ENCODE measurements at places on chromosomes 5 and 9.

GRCh38 chr9:101418518-101419430 lies 16.8 kb downstream of the ALDOB start:
- no peak for DNase-seq

- DNase-seq, result no peak
These were observed 73.7 kb upstream of the MTAP start for GRCh38 chr9:21728781-21729180.

DNA sequence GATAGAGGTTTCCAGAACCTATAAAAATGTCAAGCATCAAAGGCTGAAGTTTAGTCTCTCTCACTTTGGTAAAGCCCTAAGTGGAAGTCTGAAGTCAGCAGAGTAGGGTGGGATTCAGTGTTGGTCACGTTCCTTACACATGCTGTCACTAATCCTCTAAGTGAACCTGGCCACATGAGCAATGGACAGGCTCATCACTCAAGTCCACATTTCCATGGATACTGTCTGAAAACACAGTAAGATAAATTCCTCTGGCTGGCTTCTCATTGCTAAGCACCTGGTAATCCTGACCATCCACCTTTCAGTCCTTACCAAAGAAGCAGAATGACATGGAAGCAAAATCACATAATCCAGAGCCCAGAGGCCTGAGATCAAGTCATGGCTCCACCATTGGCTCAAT lies 43.8 kb downstream of the GNA14 start:
- DNase-seq, result no peak

GRCh38 chr9:113313261-113313660 lies 10.1 kb upstream of the RNF183 start:
- DNase-seq, result no peak

DNA sequence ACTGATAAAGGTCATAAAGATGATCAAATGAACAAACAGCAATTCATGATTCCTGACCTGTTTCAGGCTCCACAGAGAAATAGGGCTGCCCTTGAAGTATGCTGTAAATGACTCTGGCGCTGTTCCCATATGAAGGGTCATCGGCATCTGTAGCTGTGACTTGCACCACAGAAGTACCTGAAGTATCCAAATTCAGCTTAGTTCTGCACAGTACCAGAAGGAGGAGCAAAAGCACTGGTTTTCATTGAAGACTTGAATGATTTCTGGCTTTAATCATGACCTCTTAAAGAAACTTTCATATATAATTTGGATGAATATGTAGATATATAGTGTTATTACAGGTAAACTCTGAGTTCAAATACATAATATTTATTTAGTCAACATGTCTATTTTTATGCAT lies 109.1 kb downstream of the CDH10 start:
- no peak for DNase-seq

DNA sequence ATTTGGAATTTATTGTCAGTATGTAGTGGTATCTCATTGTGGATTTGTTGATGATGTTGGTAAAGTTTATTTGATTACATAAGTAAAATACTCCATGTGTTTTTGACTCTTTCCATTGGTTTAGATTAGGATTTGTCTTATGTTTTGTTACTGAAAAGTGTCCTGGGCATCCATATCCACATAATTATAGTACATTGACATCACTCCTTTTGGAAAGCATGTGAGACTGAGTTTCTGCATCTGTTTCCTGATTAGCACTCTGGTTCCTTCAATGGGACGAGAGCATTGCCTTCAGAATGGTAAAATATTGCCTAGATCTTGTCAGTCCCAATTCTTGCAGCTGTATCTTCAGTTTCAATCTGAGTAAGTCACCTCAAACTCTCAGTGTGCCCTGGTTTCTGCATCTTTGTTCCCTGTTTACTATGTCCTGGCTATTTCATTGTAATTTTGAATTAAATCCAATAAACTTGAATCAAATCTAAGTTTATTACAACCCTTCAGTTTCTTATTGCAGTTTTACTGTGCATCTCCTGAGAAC lies 128.1 kb downstream of the FBXO38 start:
- no peak for DNase-seq

- no peak for DNase-seq
These were observed 23.0 kb downstream of the ABL1 start for GRCh38 chr9:130857864-130858738.

GRCh38 chr5:137888466-137888862 lies 793 bp upstream of the PKD2L2 start:
- no peak for DNase-seq
